ENCODE measurements at places on chromosomes 1 and 21. TPM values are rescaled to one million over a fixed set of nuclear protein-coding genes. Genes with fewer than 3 reads are reported as not detected.

The TNFRSF14 gene
- total RNA-seq = 15.1 TPM

The BMP8A gene
- total RNA-seq = 0.16 TPM

The RCSD1 gene
- 0.27 TPM for total RNA-seq

The SYT11 gene
- total RNA-seq = 0.62 TPM

The MR1 gene
- total RNA-seq = 17.0 TPM

The SLC25A44 gene
- total RNA-seq = 11.0 TPM

The DCDC2B gene
- not detected for total RNA-seq
